DMS153 (cell line): ENCODE measurements at places on chromosomes 1 and 21.

- no peak for DNase-seq
Observed at GRCh38 chr1:97759078-97759477, 161.8 kb downstream of the DPYD start.

GRCh38 chr1:203095061-203095690 lies 9.4 kb upstream of the MYOG start:
- no peak for DNase-seq

- no peak for DNase-seq
Observed at GRCh38 chr1:175364424-175365076, 172.0 kb upstream of the KIAA0040 start.

DNA sequence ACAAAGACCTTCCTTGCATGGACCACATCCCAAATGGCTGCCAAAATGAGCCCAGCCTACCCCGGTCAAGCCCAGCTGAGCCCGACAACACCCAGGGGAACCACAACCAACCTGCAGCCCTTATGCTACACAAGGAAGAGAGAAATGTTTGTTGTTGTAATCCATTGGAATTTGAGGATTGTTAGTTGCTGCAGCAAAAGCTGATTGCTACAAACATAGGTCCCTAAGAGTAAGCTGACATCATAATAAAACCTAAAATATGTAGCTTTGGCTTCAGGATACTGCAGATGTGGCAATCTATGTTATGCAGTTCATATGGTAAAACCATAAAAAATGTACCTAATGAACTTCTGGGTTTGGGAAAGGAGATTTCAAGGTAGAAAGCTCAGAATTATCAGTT lies 65.5 kb upstream of the DNAH14 start:
- no peak for DNase-seq

DNA sequence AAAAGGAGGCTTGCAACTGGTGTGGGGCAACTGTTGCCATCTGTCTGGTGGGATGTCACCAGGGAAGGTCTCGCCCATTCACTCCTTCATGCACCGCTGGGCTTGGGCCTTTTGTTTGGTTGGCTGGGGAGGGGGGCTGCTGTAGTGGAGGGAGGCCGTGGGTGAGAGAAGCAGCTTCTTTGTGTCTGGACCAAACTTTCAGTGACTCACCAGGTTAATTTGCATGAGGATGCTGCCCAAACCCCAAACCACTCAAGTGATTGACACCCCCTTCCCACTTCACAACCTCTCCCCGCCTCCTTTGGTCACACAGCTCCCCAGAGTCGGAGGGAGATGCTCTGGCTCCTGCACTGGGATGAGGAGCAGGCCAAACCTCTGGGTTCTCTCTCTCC lies 19.7 kb downstream of the BTG2 start:
- DNase-seq, result peak; percentile 92

GRCh38 chr1:151693057-151693651 lies 23.4 kb downstream of the CELF3 start:
- peak; percentile 41 for DNase-seq

DNA sequence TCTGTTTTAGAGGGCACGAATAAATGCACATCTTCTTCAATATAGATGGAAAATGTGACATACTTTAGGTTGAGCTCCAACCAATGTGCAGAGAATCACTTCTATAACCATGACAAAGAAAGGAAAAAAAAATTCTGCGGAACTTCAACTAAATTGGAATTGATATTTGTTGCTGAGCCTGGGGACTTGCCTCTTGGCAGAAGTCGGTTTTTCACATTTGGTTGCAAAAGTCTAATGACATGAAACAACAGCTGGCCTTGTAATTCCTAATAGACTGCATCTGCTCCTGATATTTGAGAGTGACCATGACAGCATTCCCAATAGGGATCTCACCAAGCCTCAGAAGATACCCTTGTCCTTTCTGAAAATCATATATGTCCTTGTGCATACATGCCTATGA lies 112.8 kb downstream of the PRRX1 start:
- no peak for DNase-seq

GRCh38 chr1:151336556-151336955 lies 9.3 kb upstream of the PI4KB start:
- DNase-seq, result no peak

DNA sequence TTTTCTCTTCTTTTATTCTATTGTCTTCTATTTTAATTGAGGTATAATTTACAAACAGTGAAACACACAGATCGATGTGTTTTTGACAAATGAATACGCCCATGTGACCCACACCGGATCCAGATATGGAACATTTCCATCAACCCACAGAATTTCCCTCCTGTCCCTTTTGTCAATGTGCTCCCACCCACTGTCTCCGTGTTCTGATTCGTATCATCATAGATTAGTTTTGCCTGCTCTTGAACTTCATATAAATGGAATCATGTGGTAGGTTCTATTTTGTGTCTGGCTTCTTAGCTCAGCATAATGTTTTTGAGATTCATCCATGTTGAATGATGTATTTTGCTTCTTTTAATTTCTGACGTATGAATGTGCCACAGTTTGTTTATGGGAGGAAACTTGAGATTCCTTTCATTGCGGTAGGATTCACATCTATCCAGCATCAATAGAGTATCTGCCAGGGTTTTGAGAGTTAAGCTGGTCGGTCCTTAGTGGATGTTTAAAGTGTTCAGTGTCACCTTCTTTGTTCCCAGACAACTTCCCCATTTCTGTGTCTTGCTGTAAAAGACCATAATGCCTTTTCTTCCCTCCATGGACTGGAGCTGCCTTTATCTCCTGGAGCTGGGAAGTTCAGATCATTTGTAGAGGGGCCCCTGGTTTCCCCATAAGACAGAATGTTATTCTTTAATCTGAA lies 14.7 kb downstream of the NAV1 start:
- no peak for DNase-seq

- DNase-seq, result no peak
Observed at GRCh38 chr21:40684726-40685125, 162.2 kb downstream of the DSCAM start.

DNA sequence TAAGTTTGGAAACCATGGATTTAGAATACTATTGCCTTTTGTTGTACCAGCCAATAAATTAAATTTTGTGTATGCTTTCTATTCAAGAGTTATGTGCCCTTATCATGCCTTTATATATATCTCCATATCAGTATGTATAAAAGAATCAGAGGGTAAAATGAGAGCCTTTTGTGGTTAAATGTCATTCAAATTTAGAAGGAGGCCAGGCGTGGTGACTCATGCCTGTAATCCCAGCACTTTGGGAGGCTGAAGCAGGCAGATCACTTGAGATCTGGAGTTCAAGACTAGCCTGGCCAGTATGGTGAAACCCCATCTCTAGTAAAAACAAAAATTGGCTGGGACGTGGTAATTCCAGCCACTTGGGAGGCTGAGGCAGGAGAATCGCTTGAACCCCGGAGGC lies 88.9 kb downstream of the XPR1 start:
- DNase-seq, result no peak

- DNase-seq, result no peak
Observed at GRCh38 chr1:156527584-156527983, 27.0 kb upstream of the MEF2D start.

DNA sequence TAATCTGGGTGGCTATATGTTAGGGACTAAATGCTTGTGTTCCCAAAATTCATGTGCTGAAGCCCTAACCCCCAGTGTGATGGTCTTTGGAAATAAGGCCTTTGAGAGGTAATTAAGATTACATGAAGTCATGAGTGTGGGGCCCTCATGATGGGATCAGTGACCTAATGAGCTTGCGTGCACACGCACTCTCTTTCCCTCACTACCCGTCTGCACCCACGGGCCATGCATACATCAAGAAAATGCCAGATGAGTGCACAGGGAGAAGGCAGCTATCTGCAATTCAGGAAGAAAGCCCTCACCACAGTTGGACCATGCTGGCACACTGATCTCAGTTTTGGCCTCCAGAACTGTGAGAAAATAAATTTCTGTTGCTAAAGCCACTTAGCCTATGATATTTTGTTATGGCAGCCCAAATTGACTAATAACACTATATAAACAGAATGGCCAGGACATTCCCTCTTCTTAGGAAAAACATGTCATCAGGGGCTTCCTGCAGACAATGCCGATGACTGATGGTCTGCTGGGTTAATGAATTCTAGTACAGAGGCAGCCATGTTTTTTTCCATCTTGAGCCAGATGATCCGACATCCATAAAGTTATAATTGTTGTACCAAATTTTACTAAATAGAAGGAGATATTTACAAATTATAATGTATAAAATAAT lies 18.1 kb upstream of the MYOG start:
- DNase-seq, result no peak

GRCh38 chr1:239718997-239719628 lies 332.7 kb downstream of the CHRM3 start:
- no peak for DNase-seq

DNA sequence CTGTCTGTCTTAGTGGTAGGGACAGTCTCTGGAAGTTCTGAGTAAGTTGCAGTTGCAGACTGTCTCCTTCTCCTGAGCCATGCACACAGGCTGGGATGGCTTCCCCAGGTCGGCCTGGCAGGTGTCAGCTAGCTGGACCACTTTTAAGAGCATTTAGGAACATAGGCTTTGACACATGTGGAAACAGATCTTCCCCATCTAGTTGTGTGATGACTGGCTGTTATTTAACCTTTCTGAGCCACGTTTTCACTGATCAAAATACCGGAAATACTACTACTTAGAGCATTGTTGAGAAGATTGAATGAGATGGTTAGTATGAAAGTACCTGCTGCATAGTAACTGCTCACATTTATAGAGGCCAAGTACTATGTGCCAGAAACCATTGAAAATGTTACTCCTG lies 6.2 kb upstream of the MAPKAPK2 start:
- no peak for DNase-seq

DNA sequence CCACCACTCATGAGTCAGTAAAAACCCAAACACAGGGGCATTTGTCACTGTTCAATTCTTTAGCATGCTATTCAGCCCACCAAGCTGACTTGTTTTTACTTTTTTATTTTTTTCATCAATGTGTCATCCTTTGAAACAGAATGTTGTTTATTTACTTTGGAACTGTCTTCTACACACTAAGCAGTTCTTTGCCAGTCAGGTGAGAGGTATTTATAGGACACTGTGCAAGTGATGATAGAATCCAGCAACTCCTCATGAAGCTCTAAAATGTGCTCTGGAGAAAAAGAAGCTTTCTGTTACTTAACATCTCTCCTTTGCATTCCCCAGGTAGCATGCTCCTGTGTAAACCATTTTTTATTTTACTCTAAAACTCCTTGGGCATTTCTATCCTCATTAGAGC lies 582.0 kb upstream of the TMPRSS15 start:
- DNase-seq, result no peak

DNA sequence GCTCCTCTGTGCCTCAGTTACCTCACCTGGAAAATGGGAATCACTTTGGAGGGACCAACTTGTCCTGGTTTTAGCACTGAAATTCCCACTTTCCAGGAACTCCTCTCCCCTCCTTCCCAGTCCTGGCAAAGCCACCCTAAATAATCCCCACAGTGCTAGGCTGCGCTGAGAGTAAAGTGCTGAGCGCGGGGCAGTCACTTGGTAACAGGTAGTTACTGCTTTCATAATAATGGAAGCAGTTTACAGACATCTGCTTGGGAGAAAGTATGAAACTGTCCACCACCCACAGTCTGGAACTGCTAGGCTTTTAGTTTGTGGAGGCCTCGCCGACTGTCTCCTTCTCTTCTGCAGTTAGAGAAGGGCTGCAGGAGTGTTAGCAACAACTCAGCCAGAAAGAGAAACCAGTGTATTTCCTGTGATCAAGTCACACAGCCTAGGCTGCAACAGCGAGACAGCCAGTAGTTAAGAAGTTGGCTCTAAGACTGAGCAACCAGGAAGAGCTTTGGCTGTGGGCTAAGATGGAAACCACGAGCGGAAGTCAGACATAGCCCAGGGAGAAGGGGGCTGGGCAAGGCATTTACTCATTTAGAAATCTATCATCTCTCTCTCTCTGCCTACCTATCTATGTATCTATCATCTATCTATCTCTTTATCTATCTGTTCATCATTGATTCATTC lies 30.8 kb upstream of the ABCG1 start:
- DNase-seq, result no peak

DNA sequence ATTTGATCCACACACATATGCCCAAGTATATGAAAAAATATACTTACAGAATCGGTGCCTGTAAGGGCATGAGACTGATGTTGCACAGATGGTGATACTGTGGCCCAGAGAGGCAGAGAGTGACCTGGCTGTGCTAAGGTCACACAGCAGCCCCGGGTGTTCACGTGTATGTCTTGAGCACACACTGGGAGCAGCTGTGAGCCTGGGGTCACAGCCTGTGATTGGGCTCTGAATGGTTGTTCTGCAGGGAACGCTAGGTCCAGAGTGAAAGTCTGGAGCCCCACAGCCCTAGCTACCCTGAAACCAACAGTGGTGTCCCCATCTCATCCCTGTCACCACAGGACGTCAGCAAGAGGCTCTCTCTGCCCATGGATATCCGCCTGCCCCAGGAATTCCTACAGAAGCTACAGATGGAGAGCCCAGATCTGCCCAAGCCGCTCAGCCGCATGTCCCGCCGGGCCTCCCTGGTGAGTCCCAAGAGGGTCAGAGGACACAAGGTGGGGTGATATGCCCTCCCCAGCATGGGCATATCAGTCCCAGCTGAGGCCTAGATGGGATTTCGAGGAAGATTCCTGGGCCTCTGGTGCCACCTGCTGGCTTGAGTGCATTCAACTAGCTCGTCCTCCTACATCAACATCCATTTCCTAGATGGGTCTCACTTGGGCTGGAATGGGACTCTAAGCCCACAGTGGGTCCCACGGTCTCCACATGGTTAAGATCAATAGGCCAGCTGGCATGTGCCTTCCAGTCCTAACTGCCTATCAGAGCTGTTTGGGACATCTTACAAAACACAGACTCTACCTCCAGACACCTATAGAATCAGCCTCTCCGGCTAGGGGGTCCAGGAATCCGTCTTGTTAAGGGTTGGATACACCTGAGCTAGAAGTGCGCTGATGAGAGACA lies 19.7 kb downstream of the CDK18 start:
- DNase-seq, result peak; percentile 74

DNA sequence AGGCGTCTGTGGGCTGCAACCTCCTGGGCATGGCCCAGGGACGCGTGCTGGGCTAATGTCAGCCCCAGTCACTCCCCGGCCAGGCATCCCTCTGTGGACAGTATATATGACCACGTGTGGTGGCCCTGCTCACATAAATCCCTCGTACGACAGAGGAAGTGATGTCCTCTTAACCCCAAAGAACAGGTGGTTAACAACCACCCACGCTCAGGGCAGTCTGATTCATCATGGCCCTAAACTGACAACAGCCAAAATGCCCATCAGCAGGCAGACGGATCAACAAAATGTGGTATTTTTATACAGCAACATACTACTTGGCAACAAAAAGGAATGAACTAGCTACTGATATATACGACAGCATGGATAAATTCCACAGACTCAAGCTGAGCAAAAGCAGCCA lies 51.0 kb downstream of the ECE1 start:
- DNase-seq, result no peak

DNA sequence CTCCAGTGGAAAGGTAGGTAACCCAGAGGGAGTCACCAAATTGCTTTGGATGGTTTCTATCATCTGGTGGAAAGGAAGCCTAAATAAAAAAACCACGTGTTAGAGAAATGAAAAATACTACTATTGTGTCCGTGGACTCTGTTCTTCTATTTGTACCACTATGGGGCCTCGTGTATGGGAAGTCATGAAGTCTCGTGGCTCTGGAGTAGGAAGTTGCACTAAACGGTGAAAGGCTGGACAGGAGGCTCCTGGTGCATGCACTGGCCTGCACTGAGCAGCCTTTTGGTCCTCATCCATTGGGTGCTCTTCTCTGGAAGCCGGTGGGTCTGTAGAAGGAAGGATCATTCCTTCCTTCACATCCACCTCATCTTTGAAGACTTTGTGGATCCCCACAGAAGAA lies 17.0 kb downstream of the F3 start:
- DNase-seq, result no peak

GRCh38 chr1:6456800-6457466 lies 9.0 kb downstream of the TNFRSF25 start:
- no peak for DNase-seq

- no peak for DNase-seq
Observed at GRCh38 chr1:241180569-241180968, 176.4 kb downstream of the RGS7 start.
